ENCODE measurements at places on chromosomes 2 and 18.

DNA sequence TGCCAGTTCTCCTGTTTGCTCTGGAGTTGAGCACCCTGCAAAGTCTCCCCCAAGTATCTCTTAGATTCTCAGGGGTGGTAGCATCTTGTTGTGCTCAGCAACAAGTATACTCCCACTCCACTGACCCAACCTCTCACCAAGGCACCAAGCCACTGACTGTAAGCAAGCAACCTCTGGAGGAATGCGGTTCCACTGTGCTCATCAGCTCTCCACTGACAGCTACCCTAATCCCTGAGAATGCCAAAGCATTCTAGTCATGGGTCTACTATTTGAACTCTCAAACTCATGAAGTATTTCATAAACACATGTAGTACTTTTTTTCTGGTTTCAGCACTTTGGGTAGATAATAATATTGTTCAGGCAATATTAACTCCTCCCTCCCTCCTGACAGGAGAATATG, 170.0 kb downstream of the EPHA4 start:
- no peak for DNase-seq

DNA sequence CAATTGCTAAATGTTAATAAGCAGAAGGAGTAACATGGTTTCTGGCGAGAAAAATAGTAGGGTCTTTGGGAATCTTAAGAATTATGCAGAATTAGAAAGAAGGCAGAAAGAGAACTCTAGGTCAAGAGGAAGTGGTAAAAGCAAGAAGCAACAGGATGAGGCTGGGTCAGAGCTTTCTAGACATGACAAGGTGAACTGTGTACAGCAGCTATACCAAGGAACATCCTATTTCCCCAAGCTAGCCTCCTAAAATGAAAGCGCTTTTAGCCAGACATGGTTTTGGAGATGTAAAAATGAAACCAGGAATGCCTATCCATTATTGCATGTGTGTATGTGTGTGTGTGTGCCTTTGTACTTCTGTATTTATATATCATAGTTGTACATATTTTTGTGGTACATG, 42.3 kb upstream of the STAT1 start:
- DNase-seq: no peak

- DNase-seq: no peak
Measured at GRCh38 chr18:72652990-72653593, 109.0 kb upstream of the CBLN2 start.

DNA sequence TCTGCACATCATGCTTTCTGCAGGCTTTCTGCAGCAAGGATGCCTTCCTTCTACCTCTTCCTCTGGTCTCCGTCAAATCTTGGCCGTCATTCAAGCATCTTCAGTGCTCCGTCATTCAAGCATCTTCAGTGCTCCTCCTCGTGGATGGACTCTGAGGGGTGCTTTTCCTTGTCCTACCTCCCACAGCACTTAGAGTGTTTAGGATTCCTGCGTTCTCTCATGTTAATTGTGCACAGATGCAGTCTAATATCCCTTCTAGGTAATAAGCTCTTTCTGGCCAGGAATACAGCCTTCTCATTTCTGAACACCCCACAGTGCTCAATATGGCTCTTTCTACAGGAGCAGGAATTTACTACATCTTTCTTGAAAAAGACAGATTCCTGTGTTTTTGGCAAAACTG, 59.8 kb downstream of the ZNF236 start:
- DNase-seq: no peak

GRCh38 chr2:104043864-104044263, 810.1 kb upstream of the POU3F3 start:
- DNase-seq: no peak

- DNase-seq: no peak
Measured at GRCh38 chr18:340044-340443, 72.2 kb upstream of the THOC1 start.

DNA sequence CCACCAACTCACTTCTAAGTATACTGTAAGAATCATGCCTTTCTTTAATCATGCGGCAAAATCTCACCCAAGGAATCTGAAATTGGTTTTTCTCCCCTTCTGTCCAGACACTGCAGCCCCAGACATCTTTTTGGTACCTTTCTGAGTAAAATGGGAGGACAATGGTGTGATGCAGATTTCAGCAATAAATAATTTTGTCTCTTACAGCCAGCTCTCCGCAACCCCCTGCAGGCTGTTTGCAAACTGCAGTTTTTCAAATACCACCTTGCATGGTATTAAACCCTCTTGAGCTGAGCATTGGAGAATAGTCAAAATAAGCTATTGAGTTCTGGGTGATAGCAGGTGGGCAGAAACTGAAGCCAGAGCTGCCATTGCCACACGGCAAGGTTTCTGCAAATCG, 32.2 kb downstream of the GPR39 start:
- DNase-seq: no peak

DNA sequence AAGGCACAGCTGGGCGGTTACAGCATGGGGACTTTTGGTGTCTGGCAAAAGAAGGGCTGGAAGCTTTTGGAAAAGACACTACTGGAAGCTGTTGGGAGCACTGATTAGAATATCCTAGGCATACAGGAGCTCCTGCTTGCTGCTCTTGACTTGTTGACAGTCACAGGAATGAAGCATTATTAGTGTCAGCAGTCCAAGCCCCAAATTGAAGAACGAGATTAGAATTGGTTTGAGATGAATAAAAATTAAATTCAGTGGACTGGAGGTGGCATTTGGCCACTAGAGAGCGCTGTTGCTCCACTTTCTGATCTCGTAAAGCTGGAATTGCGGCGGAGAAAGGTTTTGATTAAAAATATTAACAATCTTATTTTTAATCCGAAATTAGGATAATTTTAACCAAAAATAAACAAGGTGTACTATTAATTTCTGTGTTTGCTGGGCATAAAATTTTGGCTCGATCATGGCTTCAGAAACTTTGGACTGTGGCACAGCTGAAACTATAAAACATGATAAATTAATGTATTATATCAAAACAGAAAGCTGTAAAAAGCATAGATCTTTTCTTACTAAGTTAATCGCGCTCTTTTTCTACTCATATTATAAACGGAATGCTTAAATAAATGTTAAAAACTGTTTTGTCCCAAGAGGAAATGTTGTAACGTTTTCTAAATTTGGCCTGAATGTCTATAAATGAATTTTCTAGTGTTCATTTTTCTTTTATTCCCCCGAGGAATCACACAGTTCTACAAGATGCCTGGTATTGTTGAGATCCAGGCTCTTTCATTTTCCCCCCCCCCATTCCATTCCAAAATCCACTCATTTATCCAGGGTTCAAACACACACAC, 2.4 kb upstream of the HOXD8 start:
- DNase-seq: peak; percentile 48

Measured in activated CD8-positive, alpha-beta memory T cell treated with anti-CD3 and anti-CD28 coated beads for 4 hours (primary cell).